ENCODE measurements at places on chromosomes 1 and 21.

DNA sequence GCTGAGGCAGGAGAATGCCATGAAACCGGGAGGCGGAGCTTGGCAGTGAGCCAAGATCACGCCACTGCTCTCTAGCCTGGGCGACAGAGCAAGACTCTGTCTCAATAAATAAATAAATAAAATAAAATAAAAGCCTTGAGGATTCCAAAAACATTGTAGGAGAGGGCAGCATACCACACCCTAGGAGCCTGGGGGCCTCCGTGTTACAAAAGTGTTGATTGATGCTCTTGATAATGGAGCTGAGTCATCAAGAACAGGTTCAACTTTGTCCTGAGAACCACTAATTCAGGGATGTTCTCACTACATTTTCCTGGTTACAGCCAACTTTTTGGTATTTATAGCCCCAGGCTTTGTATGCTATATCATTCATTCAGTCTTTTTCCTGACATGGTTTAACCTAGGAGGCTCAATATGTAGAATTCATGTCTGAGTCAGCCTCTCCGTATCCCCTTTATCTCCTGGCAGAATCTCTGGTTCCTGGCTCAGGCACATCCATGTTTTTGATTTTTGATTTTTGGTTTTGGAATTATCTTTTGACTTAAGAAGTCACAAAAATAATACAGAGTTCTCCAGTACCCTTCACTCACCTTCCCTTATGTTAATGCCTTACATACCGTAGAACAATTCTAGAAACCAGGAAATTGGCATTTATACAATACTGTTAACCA, 69.4 kb downstream of the LRRC8D start:
- DNase-seq, result no peak

DNA sequence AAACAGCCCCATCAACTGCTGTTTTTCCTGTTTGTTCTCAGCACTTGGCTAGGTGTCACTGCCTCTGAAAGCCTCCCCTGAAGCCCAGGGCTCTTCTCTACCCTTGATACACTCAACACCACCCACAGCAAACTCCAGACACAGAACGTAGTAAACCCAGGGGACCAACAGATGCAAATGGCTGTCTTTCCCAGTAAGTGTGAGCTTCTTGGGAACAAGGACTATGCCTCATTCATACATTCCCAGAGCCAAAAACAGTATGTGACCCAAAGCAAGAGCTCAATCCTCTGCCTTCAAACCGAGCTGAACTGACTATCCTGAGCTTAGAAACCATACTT, 4.4 kb downstream of the LBR start:
- DNase-seq, result no peak

- DNase-seq, result no peak
These were observed 74.9 kb downstream of the WLS start for GRCh38 chr1:68157416-68157815.

DNA sequence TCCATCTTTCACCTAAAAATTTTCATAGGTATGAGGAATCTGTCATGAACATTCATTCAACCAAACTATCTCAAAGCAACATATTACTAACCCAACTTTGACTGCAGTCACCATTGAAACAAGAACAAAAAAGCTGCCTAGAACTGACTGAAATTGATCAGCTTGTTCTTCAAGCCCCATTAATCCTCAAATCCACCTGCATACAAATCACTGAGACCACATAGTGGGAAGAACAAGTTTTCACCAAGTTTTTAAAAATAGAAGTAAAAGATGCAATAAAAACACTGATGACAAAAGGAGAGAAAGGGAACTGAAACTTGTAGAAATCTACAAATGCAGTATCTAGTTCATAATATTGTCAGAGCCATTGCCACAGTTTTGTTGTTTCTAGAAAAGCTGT, 6.1 kb downstream of the SORT1 start:
- no peak for DNase-seq

DNA sequence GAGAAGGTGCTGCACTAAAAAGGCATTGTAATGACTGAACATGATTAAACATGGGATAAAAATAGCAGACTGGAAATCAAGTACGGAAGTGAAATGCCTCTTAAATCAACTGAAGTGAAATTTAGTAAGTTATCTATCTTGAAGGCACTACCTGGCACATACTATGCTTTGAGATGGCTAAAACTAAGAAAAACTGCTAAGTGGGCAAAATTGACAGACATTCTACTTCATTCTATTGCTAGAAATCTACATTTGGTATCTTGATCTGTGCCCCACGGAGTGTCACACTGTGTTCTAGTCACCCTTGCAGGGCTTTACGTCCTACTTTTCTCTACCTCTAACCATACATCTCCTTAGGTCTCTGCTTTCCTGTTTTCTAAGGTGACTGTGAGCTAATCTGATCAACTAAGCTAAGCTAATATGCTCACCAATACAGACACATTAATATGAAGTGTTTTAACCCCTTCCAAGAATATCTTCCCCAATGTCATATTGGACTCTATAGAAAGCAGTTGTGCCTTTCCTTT, 4.1 kb downstream of the PDC start:
- no peak for DNase-seq

- no peak for DNase-seq
These were observed 162.8 kb downstream of the NPHP4 start for GRCh38 chr1:5829414-5829813.

- DNase-seq, result no peak
These were observed 27.7 kb downstream of the TEX35 start for GRCh38 chr1:178540646-178541045.

DNA sequence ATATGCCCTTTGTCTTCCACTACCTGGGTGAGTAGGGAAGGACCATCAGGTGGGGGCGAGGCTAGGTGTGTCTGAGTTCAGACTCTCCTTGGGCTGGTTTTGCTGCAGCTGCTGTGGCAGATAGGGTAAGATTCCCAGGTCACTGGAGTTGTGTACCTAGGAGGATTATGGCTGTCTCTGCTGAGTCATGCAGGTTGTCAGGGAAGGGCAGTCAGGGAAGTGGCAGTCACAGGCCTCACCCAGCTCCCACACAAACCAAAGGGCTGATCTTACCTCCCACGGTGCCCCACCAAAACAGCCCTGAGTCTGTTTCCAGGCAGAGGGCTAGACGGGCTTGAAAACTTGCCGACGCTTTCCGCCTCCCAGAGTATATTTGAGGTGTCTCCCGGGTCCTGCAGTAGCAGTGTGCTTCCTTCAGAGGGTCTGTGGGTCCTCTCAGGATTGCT, 201.6 kb upstream of the PLXNA2 start:
- no peak for DNase-seq

DNA sequence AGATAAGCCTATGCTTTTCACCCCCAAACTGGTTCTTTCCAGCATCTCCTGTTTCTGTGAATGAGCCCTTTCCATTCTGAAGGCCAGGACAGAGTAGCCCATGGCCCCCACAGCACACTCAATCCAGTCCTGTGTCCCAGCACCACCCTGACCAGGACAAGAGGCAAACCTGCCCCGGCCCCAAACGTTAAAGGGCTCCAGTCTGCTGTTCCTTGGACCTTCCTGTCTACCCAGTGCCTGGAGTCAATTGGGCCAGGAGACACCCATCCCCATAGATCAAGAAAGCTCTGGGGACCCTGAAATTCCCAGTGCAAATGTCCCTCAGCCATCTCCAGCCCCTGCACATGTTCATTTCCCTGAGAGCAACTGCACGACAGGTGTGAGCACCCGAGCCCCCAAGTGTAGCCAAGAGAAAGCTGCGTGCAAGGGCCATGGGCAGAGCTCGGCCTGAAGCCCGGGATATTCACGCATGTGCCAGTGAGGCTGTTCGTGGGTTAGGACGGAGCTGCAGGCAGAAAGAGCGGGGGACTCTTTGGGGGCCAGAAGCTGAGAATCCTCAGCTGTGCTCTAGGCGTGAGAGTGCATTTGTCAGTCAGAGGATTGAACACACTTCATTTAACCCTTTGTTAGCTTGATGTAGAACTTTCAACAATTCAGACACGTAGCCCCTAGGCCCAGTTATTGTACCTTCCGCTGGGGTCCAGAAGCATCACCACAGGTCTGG, 4.2 kb upstream of the RIPK4 start:
- no peak for DNase-seq

GRCh38 chr1:5889901-5890300, 102.3 kb downstream of the NPHP4 start:
- no peak for DNase-seq

GRCh38 chr1:153795934-153796785, 21.0 kb downstream of the SLC27A3 start:
- no peak for DNase-seq

DNA sequence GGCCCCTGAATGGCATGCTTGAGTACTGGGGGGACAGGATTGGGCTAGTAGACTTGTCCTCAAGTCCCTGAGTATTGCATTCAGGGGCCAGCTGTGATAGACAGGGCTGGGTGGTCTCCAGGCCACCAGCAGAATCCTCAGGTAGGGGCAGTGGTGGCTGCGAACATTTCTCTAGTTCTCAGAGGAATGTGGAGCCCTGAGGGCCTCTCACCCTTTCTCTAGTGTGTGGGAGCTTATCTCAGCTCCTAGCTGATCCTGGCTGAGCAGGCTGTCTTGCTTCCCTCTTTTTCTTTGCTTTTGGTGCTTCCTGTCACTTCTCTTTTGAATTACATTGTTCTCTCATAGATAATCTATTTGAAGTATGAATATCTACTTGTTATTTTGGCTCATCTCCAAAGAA, 30.0 kb upstream of the PM20D1 start:
- DNase-seq, result no peak

- no peak for DNase-seq
These were observed 6.4 kb upstream of the C1orf21 start for GRCh38 chr1:184380468-184380867.

Data from hypothalamus (tissue), 51 donors.